Substantia nigra (tissue), 51 donors: ENCODE measurements at places on chromosomes 16 and 17.

GRCh38 chr16:31636433-31636832 is 108.7 kb downstream of the AHSP start:
- DNase-seq = no peak

- DNase-seq = no peak
Observed at GRCh38 chr16:76837872-76838271, 353.1 kb upstream of the MON1B start.

DNA sequence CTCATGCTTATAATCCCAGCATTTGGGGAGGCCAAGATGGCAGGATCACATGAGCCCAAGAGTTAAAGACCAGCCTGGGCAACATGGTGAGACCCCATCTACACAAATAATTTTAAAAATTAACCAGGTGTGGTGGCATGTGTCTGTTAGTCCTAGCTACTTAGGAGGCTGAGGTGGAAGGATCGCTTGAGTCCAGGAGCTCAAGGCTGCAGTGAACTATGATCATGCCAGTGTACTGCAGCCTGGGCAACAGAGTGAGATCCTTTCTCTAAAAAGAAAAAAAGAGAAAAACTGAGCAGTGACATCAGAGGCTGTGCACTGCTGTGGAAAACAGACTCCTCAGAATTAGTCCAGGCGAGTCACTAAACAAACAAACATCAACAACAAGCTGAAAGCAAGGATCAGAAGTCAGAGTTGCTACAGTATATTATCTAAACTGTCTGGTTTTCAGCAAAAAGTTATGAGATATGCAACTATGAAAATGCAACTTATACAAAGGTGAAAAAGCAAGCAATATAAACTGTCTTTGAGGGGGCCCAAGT is 39.3 kb downstream of the CBFB start:
- no peak for DNase-seq

DNA sequence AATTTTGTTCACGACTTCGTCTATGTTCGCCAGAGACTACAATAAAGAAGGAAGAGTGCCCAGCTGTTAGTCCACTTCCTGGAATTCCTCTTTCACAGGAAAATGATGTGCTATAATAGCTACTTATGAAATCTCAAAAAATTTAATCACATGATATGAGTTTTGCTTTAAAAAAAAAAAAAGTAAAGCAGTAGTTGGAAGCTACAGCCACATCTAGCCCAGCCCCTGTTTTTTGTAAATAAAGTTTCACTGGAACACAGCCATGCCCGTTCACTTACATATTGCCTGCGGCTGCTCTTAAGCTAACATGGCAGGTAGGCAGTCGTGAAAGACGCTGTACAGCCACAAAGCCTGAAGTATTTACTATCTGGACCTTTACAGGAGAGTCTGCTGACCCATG is 15.3 kb downstream of the VPS53 start:
- no peak for DNase-seq

DNA sequence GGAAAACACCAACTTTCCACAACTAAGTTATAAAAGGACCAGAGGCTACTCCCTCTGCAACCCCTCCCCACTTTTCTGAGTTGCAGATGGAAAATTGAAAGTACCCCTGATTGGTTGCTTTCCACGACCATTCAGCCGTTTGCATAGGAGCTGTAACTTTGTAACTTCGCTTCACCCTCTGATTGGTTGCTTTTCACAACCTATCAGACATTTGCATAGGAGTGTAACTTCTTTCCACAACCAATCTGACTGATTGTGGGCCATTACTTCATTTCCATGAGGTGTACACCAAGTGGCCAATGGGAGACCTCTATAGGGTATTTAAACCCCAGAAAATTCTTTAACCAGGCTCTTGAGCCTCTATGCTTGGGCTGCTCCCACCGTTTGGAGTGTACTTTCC is 644.1 kb downstream of the WWOX start:
- no peak for DNase-seq

- DNase-seq = no peak
Observed at GRCh38 chr16:51994597-51994996, 552.3 kb downstream of the TOX3 start.

GRCh38 chr16:85313526-85314301 is 201.4 kb upstream of the CIBAR2 start:
- peak; percentile 44 for DNase-seq

- no peak for DNase-seq
Observed at GRCh38 chr17:69357701-69358100, 30.8 kb upstream of the ABCA5 start.

- no peak for DNase-seq
Observed at GRCh38 chr17:35073183-35073790, 9.8 kb upstream of the RFFL start.
